ENCODE measurements at places on chromosomes 12 and 14.
A peak's percentile ranks its signal among the peaks of the same experiment; 100 is the strongest.

DNA sequence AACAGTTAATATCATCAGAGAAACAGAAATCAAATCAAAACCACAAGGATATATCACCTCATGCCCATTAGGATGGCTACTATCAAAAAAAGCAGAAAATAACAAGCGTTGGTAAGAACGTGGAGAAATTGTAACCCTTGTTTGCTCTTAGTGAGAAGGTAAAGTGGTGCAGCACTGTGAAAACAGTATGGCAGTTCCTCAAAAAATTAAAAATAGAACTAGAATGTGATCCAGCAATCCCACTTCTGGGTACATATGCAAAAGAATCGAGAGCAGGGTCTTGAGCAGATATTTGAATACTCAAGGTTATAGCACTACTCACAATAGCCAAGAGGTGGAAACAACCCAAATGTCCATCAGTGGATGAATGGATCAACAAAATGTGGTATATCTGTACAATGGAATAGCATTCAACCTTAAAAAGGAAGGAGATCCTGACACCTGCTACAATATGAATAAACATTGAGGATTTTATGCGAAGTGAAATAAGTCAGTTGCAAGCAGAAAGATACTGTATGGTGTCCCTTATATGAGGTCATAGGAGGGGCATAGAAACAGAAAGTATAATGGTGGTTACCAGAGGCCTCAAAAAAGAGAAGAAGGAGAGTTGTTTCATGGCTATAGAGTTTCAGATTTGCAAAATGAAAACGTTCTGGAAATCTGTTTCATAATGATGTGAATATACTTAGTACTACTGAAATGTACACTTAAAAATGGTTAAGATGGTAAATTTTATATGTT is 131.0 kb upstream of the EEA1 start:
- DNase-seq = no peak

- peak; percentile 40 for DNase-seq
Measured at GRCh38 chr14:106417224-106418049, 891.1 kb downstream of the TMEM121 start.

GRCh38 chr14:77878783-77879182 is 78.9 kb downstream of the ADCK1 start:
- DNase-seq = no peak

DNA sequence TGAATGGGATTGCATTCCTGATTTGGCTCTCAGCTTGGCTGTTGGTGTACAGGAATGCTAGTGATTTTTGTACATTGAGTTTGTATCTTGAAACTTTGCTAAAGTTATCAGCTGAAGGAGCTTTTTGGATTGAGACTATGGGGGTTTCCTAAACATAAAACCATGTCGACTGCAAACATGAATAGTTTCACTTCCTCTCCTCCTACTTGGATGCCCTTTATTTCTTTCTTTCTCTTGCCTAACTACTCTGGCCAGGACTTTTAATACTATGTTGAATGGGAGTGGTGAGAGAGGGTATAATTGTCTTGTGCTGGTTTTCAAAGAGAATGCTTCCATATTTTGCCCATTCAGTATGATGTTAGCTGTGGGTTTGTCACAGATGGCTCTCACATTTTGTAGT is 141.5 kb downstream of the CEP83 start:
- DNase-seq = no peak

- no peak for DNase-seq
Measured at GRCh38 chr12:110581931-110582275, 1.2 kb downstream of the PPTC7 start.

DNA sequence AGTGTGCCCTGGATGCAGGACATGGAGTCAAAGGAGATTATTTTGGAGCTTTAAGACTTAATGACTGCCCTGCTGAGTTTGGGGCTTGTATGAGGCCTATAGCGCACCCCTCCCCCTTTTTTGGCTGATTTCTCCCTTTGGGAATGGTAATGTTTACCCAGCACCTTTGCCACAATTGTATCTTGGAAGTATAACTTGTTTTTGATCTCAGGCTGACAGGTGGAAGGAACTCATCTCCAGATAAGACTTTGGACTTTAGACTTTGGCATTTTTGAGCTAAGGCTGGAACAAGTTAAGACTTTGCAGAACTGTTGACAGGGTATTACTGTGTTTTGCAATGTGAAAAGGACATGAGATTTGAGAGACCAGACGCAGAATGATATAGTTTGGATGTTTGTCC is 110.5 kb downstream of the DERA start:
- DNase-seq = no peak

DNA sequence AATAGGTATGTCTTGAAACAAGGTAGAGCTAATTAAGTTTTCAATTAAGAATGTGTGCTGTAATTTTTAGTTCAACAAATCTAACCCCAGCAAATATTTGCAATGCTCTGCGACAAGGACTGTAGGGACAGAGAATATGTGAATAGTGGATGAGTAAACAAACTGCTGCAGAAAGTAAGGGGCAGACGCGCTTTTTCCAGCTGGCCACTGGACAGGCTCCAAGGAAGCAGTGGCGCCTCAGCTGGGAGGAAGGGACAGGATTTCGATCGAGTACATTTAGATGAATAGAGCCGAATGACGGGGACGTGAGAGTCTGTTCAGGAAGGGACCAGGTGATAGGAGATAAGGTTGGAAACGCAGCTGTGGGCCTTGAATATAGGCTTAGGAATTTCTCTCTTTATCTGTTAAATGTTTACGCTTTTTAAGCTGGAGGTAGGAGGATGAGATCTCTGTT is 69.3 kb downstream of the ELK3 start:
- no peak for DNase-seq

- DNase-seq = no peak
Measured at GRCh38 chr14:94355191-94355794, 32.2 kb upstream of the SERPINA6 start.

DNA sequence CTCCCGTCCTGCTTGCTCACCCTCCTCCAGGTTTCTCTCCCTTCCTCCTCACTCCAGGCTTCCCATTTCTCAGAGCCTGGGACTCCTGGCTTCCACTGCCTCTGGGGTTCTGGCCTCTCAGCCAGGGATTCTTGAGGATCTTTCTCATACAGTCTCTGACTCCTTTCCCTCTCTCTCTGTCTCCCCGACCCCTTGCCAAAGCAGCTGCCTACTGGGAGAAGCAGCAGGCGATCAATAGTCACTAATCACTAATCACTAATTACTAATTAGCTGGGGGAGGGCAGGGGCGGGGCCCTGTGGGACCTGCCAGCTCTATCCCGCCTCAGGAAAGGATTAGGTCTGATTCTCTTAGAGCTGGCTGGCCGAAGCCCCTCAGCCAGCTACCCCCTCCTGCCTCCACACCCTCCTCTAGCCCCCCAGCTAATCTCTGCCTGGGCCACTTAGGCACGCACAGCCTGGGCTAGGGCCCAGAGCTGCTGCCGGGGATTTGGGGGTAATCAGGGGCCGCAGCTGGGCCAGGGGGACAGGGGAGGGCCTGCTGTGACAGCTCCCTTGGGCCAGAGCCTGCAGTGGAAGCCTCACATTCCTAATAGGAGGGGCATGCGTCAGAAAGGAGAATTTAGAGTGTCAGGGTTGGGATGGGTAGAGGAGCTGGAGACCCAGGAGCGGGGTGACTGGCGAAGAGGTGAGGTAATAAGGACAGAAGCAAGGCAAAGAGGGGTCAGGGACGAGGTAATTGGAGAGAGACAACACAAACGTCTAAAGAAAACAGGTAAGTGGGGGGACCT is 2.8 kb downstream of the NXPH4 start:
- no peak for DNase-seq

DNA sequence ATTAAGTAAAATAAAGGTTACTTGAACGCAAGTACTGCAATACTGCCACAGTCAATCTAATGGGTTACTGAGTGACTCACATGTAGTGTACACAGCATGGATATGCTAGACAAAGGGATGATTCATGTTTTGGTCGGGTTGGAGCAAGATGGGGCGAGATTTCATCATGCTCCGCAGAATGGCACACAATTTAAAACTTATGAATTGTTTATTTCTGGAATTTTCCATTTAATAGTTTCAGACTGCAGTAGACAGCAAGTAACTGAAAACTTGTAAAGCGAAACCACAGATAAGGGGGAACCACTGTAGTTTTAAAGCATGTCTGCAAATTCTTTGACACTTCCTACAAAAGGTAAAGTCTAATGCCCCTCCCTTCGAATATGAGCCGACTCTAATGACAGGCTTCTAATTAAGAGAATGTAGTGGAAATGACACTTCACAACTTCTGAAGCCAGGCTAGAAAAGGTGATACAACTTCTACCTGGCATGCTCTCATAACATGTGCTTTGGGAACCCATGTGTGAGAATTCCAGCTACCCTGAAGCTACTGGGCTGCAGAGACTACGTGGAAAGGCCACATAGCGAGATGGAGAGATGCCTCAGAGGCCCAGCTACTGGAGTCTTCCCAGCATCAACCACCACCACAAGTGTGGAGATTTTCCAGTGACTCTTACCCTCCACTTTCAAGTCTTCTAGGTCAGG is 13.9 kb upstream of the TCP11L2 start:
- peak; percentile 14 for DNase-seq

- no peak for DNase-seq
Measured at GRCh38 chr12:109764123-109764522, 50.5 kb downstream of the FAM222A start.
